Esophagus squamous epithelium (tissue), 5 donors: ENCODE measurements at places on chromosomes 2 and 18. TPM values are rescaled to one million over a fixed set of nuclear protein-coding genes. Genes with fewer than 3 reads are reported as not detected.

The SIX2 gene
- total RNA-seq, result not detected

The NEB gene
- total RNA-seq, result 1.1 TPM

The CD8B2 gene
- total RNA-seq, result 0.19 TPM

The C2orf81 gene
- total RNA-seq, result 0.76 TPM

The DES gene
- total RNA-seq, result 279 TPM

The MAB21L4 gene
- 440 TPM for total RNA-seq

The IGFBP2 gene
- total RNA-seq, result 174 TPM

The SCYGR4 gene
- total RNA-seq, result not detected

The TRIM54 gene
- not detected for total RNA-seq

The MC4R gene
- total RNA-seq, result not detected

The GPD2 gene
- 68.5 TPM for total RNA-seq

The APCDD1 gene
- total RNA-seq, result 49.1 TPM

The CD207 gene
- total RNA-seq, result not detected

The L3MBTL4 gene
- 3.6 TPM for total RNA-seq

The UGT1A4 gene
- total RNA-seq, result 7.4 TPM

The DSG4 gene
- not detected for total RNA-seq

The TEX44 gene
- not detected for total RNA-seq

The BCL11A gene
- total RNA-seq, result 38.4 TPM

The AOX1 gene
- 69.4 TPM for total RNA-seq

The ADRA2B gene
- 0.04 TPM for total RNA-seq

The CHN1 gene
- 2.1 TPM for total RNA-seq

The TSPYL6 gene
- total RNA-seq, result not detected

The POTEI gene
- total RNA-seq, result not detected

The POU3F3 gene
- total RNA-seq, result 0.09 TPM
